ENCODE measurements at places on chromosomes 6 and 20.

DNA sequence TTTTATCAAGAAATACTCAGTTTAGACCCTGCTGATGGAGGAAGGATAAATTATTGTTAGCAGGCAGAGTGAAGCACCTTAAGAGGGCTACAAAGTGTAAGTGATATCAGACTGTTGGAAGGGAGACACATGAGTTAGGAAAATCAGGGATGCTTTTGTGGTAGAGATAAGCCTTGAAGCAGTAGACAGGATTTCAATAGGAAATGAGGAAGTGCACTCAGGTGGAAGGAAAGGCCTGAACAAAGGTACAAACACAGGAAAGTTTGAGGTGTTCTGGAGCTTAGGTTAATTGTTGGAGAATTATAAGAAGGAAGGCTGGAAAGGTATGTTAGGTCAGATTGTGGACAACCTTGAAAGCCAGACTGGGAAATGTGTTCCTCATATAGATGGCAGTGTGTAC lies 7.6 kb downstream of the CYB5R4 start:
- no peak for DNase-seq

DNA sequence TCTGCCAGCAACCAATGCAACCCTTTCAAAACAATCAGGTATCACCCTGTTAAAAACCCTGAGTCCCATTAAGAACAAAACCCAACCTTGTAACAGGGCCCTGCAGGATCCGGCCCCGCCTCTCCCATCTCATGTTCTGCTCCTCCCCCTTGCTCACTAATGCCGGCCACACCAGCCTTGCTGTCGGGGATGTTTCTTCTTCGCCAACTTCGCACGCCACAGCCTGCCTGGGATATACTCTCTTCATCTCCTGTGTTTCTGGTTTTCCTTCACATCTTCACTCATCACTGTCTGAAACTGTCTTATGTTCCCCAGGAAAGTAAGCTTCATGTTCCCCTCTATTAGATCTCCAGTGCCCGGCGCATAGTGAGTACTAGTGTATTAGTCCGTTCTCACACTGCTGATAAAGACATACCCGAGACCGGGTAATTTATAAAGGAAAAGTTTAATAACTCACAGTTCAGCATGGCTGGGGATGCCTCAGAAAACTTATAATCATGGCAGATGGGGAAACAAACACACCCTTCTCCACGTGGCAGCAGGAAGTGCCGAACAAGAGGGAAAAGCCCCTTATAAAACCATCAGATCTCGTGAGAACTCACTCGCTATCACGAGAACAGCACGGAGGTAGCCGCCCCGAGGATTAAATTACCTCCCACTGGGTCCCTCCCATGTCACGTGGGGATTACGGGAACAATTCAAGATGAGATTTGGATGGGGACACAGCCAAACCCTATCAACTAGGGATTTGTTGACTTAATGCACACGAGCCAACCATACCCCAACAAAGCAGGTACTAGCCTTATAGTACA lies 5.1 kb downstream of the TP53RK start:
- DNase-seq = peak; percentile 24

GRCh38 chr20:44576297-44576696 lies 6.1 kb upstream of the PKIG start:
- no peak for DNase-seq

DNA sequence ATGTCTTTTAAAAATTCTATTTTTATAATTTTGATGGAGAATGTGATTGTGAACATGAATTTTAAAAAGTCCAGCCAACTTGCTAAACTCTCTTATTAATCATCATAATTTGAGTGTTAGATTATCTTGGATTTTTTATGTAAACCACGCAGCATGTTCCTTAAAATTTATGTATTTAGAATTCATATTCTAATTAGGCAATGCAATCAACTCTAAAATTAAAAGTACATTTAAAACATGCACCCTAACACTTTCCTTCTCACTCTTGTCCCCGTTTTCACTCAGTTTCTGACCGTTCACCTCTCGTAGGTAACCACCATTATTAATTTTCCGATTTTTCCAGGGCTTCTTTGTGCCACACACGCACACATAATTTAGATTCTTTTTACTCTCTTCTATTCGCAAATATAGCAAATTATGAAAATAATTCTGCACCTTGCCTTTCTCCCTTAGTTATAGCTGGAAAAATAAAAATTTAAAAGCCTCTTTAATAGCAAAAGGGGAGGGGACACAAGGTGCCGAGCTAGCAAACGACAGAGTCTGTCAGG lies 329 bp upstream of the ZKSCAN3 start:
- DNase-seq = no peak

DNA sequence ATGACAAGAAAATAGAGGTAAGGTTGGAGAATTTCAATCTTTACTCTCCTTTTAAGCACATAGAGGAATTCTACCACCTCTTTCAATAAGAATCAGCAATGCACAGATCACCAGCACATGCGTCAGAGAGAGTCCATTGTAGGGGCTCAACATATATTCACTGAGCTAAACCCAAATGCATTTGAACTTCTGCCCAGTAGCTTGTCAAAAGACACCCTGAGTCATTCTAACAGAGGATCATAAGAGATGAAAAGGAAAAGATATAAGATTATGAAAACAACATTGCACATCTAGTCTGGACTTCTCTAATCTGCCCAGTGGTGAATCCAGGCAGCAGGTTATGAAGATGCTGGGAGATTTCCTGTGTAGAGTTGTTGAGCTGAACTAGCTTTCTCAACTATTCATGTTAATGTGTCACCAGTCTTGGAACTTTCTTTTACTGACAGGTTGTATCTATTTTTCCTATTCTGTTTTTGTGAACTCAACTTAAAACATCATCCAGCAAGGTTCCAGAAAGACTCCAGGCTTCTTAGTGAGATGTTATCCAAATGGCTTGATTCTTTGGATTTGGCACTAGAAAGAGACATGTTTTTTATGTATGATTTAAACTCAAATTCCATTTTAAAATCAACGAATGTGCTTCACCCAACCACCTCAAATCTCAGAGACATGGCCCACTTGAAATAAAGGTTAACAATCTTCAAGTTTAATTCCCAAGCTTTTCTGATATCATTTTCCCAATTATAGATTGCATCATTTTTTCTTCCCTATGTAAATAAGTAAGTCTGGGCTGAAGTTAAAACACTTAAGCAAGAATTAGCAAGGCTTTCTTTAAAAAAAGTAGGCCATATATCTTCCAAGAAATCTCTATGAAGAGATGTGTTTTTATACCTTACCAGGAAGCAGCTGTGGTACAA lies 89.3 kb downstream of the TSHZ2 start:
- DNase-seq = no peak

DNA sequence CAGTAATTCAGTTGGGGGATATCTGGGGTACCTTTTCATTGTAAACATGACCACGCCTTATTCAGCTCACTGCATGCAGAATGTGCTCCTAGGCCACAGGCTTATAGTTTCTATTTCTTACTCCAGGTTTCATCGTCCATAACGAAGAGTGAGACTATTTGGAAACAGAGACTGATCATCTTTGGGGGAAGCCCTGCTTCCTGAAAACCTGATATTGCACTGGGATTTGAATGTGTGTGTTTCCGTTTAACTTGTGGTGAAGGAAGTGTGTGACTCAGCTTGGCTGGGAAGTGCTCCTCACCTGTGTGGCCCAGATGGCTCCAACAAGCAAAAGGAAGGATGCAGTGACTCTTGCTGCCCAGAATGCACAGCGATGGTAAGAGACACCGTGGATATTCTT lies 19.6 kb upstream of the LTV1 start:
- DNase-seq = no peak

- DNase-seq = no peak
Observed at GRCh38 chr6:45667766-45668165, 290.0 kb upstream of the SUPT3H start.

DNA sequence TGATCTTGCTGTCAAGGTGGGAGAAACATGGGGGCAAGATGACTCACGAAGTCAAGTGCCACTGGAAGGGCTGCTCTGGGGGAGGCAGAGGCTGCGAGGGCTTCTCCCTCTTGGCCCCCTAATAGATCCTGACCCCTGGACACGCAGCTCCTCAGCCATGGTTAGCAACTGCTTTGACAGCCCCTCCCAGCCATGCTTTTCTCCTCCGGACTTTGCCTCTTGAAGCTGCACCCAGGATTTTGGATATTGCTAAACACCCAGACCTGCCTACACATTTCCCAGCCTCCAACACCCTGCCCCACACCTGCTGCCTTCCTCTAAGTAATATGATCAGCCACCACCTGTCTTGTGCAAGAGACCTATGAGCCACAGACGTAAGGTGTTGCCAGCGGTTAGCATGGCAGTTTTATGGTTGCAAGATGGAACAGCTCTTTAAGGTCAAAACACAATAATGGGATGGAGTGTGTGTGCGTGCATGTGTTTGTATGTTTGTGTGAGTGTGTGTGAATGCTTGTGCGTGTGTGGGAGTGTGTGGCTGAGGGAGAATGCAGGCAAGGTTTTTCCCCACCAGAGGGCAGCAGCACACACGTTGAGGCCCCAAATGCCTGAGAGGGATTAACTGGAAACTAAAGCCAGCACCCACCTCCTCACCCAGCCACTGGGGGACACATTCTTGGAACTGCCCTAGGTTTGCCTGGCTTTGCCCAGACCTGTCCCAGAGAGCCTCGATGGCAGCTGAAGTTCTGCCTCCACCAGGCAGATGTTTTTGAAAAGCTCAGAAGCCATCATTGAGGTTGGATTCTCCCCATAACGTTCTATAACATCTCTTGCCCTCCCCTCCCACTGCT lies 2.5 kb downstream of the IP6K3 start:
- DNase-seq = peak; percentile 79

DNA sequence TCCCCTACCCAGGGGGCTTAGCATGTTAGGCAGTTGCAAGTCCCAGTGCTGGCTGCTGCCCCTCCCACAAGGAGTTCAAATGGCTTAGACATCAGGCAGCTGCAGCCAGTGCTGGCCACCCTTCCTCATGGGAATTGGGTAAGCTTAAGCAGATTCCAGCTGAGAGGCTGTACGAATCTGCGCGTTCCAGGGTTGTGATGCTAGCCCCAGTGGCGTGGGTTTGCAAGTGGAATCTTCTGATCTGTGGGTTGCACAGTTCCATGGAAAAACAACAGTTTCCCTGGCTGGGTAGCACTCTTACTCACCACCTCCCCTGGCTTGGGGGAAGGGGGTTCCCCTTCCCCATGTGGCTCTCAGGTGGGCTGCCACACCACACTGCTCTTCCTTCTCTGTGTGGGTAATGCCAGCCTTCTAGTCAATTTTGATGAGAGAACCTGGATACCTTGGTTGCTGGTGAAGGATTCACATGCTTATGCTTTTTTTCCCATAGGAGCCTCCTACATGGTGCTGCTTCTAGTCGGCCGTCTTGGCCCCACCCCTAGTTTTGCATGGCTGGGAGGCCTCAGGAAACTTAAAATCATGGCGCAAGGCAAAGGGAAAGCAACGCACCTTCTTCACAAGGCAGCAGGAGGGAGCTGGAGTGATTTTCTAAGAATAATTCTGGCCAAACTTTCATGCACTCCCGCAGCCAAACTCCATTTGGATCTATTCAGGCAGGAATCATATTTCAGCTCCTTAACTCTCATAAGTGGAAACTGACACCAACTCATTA lies 13.0 kb downstream of the DYNLT2 start:
- DNase-seq = no peak

DNA sequence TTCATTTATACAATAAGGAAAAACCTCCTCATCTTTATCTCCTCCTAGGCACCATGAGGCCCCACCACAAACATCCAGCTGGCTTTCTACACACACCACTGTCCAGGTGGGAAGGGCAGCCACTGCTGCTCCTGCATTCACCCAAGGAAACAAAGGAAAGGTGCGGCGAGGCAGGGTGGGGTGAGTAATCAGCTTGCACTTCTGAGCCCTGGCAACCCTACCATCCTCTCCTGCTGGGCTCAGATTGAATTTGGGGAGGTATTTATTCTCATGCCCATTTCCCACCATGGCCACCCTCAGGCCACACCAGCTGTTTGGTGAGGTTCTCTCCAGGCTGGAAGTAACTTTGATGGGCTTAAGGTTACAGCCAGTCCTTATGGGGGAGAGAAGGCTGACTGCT lies 31.2 kb upstream of the SPDEF start:
- no peak for DNase-seq

GRCh38 chr6:122615409-122615808 lies 5.2 kb downstream of the PKIB start:
- DNase-seq = no peak

DNA sequence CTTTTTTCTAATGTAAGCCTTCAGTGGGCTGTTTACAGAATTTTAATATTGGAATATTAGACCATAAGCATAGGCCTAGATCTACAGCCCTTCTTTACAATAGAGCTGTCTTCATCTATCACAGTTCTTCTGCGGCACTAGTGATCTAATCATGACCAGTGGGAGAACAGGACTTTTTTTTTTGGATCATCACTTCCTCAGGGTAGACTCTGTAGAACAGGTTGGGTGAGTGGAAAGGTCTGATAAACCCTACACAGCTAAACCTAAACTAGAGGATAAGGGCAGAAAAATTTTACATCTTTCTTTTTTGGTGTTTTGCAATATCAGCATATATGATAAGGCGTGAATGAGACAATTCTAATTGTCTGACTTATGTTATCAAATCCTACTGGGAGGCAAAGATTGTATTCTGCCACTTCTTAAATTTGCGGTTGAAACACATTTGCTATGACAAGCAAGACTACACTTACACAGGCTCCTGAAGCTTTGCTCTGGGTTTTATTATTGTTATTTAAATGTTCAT lies 52.2 kb downstream of the GOPC start:
- DNase-seq = no peak

DNA sequence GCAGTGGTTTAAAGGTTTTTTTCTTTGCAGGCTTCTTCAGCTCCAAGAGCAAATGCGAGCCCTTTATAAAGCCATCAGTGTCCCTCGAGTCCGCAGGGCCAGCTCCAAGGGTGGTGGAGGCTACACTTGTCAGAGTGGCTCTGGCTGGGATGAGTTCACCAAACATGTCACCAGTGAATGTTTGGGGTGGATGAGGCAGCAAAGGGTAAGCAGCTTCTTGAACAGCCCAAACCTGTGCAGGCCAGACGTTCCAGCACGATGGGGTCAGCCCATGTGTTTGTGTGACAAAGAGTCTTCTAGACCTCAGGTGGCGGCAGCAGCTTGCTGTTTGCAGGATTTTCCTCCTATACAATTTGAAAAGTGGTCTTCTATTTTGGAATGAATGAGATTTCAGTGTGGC lies 17.7 kb downstream of the DSP start:
- DNase-seq = no peak

- DNase-seq = no peak
Observed at GRCh38 chr6:27126815-27127537, 120.5 kb upstream of the PRSS16 start.

DNA sequence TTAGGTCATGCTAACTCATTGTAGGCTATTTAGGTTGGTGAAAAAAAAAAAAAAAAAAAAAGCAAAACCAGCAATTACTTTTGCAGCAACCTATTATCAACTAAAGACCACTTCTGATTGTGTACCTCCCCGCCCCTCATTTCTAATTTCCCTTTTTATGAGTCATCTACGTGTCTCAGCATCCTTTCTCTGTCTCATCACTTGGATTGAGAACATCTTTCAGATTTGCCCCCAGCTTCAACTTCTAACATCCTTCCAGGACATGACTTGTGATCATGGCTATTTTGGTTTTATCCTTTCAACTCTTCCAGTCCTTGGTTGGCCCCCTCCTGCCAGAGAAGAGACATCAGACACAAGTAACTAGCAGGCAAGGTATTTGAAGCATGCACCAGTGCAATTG lies 156.7 kb upstream of the CCN2 start:
- DNase-seq = no peak

Measured in nucleus accumbens (tissue), 56 donors.